Common myeloid progenitor, CD34-positive (primary cell): ENCODE measurements at places on chromosomes 2 and 18.

DNA sequence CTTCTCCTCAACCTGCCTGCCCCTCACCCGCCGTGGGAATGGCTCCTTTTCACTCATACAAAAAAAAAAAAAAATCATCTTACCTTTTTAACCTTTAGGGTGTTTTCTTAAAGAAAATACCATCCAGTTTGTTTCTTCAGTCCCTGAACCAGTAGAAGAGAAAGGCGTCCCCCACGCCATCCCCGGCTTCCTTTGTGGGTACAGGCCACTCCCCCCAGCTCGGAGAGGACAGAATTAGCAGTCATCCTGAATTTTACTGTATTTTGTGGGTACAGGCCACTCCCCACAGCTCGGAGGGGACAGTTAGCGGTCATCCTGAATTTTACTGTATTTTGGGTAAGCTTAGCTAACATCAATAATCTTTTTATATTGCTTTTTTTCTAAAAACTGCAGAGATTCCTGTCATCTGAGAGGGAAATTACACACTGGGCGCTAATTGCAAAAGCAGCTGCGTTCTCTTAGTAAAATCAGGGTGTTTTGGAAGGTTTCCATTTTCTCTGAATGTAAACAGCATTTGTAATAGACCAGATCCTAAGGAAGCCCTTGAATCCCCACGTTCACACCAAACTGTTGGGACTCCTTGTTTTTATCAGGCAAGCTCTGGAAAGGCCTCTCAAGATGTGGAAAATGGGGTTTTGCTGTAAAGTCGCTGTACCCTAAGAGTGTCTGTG is 72.5 kb downstream of the NFATC1 start:
- DNase-seq: peak; percentile 39

- DNase-seq: no peak
Measured at GRCh38 chr2:34912084-34912483, 1313.0 kb upstream of the FAM98A start.

DNA sequence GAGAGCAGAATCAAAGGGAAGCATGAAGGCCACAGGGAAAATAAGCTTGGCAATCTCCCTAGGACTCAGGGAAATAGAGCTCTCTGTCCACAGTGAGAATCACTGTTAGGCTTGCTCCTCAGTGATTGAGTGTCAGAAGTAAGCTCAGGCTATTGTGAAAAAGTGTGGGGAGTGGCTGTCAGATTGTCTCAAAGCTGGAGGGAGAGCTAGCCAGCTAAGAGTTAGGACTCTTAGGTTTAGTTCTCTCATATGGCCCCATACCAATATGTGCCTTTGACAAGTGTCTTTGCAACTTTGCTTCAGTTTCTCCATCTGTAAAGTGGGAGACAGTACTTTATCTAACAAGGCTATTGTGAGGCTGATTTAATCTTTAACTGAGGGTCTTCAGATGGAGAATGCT is 17.2 kb downstream of the EIF4E2 start:
- no peak for DNase-seq

DNA sequence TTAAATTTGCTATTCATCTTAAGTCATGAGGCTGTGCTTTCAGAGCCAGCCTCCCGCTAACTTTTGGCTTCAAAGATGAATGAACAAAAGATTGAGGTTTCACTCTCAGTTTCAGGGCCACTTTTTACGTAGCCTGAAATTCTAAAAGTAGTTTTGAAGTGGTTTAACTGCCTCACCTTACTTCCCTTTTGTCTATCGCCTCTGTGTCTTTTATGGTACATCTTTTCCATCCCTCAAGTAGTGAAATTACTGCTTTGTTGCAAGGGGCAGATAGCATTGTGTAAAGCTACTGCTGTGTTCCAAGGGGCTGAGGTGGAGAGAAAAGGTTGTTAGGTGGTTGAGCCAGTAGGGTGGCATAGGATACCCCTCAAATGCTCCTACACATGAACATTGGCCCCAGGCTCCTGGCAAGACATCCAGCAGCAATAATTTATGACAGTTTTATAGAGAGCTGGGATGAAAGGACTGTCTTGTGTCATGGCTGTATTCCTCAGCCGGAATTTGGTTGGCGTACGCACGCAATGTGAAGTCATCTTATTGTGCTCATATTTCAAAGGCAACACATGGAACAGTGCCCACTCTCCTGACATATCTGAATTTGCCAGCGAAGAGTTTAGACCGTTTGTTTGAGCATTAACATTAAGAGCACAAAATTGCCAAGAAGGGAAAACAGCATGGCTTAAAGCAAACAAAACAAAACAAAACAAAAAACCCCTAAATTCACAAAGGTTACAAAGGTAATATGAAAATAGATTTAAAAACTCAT is 32.2 kb downstream of the QPCT start:
- no peak for DNase-seq

DNA sequence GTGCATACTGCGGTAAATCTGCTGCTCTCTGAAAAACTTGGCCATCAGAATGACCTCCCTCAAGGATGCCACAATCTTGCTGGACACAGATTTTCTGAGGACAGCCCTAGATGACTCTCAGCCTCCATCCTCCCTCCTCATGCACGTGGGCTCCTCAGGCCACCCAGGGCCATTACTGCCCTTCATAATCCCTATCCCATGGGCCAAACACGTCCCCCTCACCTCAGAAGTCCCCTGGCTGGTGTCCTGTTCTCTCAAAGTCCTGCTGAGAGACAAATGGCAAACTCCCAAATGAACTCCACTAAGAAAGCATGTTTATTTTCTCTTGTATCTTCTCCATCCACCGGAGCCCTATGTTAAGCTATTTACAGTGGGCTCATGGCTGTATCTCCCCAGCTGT is 125.7 kb downstream of the MRO start:
- DNase-seq: no peak

- no peak for DNase-seq
Measured at GRCh38 chr2:206176901-206177300, 17.2 kb downstream of the EEF1B2 start.

DNA sequence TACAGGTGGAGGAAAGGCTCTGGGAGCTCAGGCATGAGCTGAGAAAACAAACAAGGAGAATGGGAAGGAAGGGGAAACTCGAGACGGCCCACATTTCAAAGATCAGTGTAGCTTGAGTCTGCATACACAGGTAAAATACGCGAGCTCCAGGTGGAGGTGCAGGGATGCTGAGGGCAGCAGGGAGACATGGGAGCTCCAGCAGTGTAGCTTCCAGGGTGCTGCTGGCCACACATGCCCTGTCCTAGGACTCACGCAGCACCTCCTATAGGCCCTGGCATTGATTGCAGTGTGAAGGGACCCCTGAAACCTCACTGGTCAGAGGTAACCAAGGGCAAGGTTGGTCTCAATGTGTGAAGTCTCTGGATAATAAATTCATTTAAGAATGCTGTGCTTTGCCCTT is 362.8 kb upstream of the HS6ST1 start:
- DNase-seq: no peak

- DNase-seq: no peak
Measured at GRCh38 chr2:41020358-41020757, 568.5 kb upstream of the SLC8A1 start.

GRCh38 chr2:111100765-111101162 is 19.9 kb upstream of the BCL2L11 start:
- no peak for DNase-seq

- no peak for DNase-seq
Measured at GRCh38 chr2:234495251-234496054, 1.4 kb downstream of the ARL4C start.

GRCh38 chr2:45120546-45120945 is 111.3 kb upstream of the SIX2 start:
- no peak for DNase-seq

- DNase-seq: no peak
Measured at GRCh38 chr2:199764273-199764800, 86.7 kb downstream of the FTCDNL1 start.

GRCh38 chr2:145595296-145595695 is 1075.4 kb upstream of the ZEB2 start:
- DNase-seq: no peak

DNA sequence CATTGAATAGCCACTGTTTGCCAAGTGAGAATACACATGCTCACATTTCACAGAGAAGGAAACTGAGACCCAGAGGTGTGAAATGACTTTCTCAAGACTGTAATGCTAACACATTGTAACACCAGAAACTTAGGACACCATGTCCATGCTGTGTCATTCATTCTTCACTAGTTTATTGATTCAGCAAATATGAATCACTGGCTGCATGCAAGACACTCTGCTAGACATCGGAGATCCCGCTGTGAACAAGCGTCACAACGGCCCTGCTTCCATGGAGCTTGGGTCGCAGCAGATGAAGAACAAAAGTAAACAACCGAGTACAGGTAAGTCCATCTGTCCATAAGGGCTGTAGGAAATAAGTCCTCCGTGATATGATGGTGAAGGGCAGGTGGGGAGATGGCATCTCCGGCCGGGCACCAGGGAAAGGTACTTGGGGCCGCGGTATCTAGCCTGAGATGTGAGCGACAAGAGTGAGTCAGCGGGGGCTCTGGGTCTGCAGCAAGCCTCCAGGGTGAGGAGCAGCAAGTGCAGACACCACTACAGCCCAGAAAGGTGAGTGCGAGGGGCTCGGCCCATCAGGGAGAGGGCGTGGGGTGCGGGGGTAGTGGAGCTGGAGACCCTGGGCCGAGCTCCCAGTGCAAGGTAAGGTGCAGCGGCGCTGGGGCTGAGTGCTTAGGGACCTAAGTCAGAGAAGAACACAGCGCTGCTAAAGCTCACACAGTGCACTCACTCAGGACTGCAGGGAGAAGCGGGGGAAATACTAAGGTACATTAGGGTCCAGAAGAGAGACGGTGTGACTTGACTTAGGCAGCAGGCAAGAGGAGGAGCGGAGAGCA is 391.2 kb downstream of the FBXO15 start:
- DNase-seq: no peak
